ENCODE measurements at places on chromosomes 16 and 17.
A peak's percentile ranks its signal among the peaks of the same experiment; 100 is the strongest.

DNA sequence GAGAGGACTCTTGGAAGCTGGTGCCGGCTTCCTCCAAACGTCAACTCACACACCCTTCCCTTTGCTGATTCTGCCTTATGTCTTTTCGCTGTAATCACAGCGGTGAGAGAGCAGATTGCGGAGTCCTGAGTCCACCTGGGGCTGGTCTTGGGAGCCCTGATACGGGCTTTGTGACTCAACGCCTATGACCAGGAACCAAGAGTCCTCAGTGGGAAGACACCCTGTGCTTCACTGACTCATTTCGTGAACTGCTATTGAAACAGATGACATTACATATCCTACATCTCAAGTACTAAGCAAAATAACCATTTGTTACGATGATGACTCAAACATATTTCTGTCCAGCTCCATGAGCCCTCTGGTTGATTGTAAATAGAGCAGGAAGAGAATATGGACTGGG is 90.7 kb upstream of the CREBBP start:
- peak; percentile 79 for DNase-seq

DNA sequence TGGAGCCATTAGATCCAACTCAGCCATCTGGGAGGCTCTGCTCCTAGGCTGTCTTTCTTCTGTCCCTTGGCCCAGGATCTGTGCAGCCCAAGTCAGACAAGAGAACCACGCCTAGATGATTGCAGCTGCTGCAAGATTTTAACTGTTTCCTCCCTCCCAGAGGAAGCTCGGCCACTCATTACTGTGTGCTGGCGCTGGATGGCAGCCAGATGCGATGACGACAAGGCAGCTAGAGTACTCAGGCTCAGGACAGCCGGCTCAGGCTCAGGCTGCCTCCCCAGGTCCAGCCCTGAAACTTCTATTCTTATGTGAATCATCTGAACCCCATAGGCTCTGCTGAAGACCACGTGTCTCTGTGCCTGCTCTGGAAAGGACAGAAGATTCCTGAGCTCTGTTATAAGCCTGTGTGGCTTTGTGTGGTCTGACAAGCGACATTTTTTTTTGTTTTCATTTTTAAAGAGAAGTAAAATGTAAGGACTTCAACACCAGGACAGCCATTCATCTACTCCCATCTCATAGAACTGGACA is 32.1 kb upstream of the FBXW10B start:
- DNase-seq: peak; percentile 99

DNA sequence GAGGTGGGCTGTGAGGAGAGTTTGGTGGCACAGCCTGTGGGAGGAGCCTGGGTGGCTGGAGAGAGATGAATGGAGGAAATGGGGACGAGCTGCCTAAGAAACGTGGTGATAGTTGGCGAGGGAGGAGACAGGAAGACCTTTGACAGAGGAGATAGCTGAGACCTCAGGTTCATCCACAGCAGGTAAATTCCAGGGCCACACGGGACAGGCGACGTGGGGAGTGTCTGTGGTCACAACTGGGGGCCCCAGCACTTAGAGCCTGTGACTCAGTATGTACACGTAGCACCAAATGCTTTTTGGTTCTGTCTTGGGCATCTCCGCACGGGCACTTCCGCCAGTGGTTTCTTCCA is 7.7 kb downstream of the MINK1 start:
- no peak for DNase-seq

DNA sequence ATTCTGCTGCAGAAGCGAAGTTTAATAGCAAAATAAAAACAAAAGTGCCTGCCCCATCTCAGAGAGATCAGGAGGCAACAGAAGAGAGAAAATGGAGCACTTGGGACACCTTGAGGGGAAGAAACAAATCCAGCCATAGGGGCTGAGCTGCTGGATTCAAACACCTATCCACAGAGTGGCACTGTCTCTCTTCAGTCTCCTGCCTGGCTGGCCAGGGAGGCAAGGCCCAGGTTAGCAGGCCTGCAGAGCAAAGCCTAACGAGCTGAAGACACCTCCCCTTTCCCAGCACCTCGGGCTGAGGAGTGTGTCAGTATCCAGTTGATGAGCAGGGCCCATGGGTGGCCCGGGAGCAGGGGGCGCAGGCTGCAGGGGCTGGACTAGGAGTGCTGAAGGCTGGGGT is 8.8 kb upstream of the KRT31 start:
- DNase-seq: no peak

DNA sequence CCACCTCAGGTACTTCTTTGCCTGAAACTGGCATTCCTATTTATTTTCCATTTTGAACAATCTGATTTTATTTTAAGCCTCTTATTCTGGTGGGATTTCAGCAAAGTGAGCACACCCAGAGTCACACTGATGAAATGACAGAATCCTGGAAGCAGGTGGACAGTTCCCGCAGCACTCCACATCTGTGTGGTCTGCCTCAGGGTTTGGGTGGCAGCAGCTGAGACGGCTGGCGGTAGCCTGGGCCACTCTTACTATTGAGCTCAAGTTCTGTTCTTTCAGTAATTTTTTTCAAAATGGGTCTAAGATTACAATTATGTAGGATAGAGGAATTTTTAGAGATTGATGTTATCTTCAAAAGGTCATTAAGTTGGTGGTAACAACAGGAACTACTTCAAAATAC is 32.5 kb upstream of the ENDOV start:
- DNase-seq: no peak

DNA sequence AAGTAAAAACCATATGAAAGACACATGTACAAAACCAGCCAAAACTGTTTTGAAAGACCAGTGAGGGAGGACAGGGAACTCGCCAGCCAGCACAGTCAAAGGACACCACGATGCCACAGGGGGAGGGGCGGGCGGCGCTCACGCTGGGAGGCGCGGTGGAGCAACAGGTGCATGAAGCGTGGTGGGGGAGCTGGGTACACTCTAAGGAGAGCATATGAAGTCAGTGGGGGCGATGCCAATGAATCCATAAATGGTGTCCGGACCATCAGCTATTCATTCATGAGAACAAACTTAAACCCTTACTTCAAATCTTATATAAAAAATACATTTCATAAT is 101.0 kb upstream of the DNAH17 start:
- no peak for DNase-seq

DNA sequence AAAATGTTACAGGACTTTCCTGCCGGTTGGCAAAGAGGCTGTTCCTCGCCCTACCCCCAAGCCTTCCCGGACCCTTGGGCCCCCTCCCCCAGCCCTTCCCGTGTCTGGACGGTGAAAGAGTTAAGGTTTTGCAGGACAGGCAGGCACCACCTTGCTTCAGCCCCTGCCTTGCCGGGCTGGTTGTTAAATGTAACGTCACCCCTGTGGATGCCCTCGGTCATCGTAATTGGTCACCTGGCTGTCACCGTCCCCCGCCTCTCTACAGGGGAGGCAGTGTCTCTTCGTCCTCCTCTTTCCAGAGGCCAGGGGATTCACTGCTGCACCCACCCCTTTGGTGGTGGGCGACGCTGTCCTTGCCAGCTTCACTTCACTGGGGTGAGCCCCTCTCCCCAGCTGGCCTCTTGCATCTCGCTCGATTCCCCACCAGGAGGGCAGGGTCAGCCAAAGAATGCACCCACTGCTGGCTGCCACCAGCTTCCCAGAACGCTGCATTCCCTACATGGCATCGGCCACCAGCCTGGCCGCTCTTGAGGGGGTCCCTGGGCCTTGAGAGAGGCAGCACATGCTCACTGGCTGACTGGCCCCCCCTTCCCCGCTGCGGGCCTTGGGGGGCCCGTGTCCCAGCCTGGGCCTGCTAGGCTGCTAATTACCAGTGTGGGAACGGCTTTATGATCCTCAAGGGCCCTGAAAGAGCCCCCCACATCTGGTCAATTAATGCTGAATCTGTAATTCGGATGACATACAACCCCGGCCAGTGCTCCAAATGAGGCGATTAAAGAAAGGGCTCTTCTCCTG is 25.2 kb upstream of the GSE1 start:
- DNase-seq: no peak

- DNase-seq: no peak
Measured at GRCh38 chr17:49401971-49402611, 12.6 kb downstream of the PHB1 start.

GRCh38 chr16:84423416-84423837 is 55.1 kb downstream of the ATP2C2 start:
- DNase-seq: peak; percentile 41

- DNase-seq: no peak
Measured at GRCh38 chr17:19748807-19749193, 702 bp upstream of the ALDH3A1 start.

DNA sequence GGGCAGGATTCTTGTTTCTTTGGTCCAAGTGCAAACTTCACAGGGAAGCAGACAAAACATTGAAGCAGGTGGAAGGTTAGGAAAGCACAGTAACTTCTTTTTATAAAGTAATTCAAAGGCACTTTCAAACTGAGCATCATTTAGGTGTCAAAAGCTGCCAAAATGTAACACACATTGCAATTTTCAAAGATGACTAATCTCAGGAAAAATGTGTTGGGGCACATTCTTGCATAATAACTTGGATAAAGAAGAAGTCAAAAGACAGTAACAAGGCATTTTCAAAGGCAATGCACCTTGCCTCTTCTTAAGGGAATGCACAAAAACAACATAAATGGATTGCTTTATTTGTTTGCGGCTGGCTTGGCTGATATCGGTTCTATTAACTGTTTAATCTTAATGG is 3.6 kb downstream of the KCNJ2 start:
- peak; percentile 23 for DNase-seq

- DNase-seq: peak; percentile 63
Measured at GRCh38 chr16:63323055-63323454, 1286.8 kb upstream of the CDH8 start.

DNA sequence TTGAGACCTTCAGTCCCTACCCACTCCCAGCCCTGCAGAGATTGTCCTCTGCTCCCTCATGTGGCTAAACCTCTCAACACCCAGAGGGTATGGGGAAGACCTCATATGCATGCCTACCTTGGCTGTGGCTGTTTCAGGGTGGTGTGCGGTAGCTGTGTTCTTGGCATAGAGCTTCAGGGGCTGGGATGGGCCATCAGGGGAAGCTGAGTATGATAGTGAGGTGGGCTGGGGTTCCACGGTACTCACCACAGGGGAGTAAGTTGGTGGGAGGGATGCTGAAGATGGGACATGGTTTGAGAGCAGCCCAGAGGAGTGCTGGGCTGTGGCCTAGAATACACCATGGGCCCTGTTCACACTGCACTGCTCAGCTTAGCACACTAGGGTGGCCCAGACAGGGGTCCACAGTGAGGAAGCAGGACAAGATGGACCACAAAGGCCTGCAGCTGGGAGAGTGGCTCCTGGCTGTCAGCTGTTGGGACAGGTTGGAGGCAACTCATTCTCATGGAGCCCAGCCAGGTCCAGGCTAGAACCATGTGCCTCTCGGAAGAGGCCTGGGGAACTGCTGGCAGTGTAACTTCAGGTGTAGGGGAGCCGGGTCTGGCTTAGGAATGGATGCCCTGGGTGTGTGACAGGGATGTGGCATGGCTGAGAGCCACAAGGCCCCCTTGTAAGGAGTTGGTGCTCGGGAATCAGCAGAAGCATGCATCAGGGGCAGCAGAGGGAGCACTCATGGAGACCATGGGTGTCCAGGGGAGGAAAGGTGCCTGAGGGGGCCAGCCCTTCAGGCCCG is 3.1 kb downstream of the MFAP4 start:
- peak; percentile 40 for DNase-seq

DNA sequence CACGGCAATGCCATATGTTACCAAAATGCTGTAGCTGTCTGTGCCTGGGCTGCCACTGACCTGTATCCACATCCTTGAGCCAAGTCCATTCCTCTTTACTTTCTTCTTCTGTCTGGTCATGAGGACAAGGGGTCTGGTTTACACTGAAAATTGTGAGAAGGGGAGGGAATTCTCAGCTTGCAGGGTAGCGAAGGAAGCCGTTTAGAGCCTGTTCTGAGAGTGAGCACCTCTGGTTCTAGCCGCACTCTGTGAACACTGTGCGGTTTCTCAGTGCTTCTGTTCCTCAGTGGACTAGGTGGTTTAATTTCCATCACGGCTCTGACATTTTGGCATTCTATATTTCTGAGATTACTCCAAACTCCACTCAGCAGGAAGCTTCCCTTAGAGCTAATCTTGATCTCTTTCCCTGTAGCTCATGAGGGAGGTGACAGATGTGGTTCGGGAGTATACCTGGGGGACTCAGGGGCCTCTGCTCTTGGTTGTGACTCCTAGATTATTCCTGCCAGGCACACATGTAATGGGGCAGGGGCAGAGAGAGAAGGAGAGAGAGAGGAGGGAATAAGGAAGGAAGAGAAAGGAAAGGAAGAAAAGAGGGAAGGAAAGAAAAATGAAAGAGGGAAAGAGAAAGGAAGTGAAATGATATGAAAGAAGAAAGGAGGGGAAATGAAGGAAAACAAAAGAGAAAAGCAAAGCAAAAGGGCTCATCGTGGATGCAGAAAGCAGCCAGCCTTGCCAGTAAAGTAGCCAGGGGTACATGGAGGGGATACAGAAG is 14.2 kb upstream of the TBX21 start:
- DNase-seq: no peak

DNA sequence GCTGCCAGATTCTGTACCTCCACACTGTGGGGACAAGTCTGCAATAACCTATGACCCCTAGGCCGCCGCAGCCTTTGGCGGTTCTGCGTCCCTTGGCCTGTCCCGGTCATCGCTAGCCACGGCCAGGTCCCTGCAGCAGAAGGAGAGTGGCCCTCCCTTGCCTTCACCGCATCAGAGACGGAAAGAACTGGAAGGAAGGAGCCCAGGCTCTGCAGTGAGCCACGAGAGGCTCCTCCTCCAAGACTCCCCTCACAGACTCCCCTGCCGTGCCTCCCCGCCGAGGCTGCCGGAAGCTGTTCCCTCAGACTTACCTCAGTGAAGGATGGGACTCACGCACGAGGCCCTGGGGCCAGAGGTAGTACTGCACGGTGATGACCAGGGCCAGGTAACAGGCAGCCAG is 11.0 kb downstream of the SLC38A8 start:
- no peak for DNase-seq

- no peak for DNase-seq
Measured at GRCh38 chr17:60519795-60520194, 6.2 kb downstream of the APPBP2 start.

- DNase-seq: no peak
Measured at GRCh38 chr17:55282741-55283140, 18.0 kb downstream of the HLF start.

- DNase-seq: no peak
Measured at GRCh38 chr17:31788571-31788946, 70.5 kb downstream of the COPRS start.

GRCh38 chr16:88442727-88443576 is 10.1 kb upstream of the ZFPM1 start:
- peak; percentile 67 for DNase-seq

- DNase-seq: no peak
Measured at GRCh38 chr16:66473051-66473571, 46.0 kb downstream of the BEAN1 start.

GRCh38 chr17:77378318-77379064 is 237.7 kb downstream of the SEC14L1 start:
- DNase-seq: no peak

- no peak for DNase-seq
Measured at GRCh38 chr16:71493213-71493612, 4.1 kb upstream of the ZNF19 start.

Data from fibroblast of skin of scalp (primary cell).